RPMI8226 (cell line): ENCODE measurements at places on chromosomes 4 and X.

- no peak for DNase-seq
Observed at GRCh38 chr4:168619266-168619631, 122.4 kb downstream of the PALLD start.

- no peak for DNase-seq
Observed at GRCh38 chr4:128281354-128281753, 6.3 kb downstream of the PGRMC2 start.

GRCh38 chrX:118551426-118551825 is 55.8 kb downstream of the DOCK11 start:
- DNase-seq = no peak

- DNase-seq = no peak
Observed at GRCh38 chr4:83947830-83948193, 411.9 kb downstream of the GPAT3 start.

GRCh38 chr4:88308587-88308986 is 24.2 kb upstream of the PPM1K start:
- DNase-seq = no peak

- no peak for DNase-seq
Observed at GRCh38 chr4:74109116-74109869, 10.3 kb upstream of the CXCL2 start.

DNA sequence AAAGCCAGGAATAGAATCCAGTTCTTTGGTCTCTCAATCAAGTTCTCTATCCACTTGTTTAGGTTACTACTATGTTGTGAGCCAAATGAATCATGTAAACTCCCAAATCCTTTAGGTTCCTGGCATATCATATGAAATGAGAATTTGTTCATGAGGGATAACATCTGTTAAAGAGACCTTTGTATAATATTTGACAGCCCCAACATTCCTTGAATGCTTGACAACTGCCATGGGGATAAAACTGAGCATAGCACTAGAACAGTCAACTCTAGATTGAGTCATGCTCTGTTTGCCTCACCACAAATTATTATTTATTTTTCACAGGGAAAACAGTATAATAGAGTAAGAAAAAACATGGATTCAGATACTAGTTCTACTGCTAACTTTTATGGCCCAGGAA is 93.3 kb downstream of the NAA11 start:
- DNase-seq = no peak

GRCh38 chr4:3344596-3344995 is 51.8 kb downstream of the RGS12 start:
- DNase-seq = no peak

- DNase-seq = no peak
Observed at GRCh38 chr4:116005806-116006088, 892.3 kb upstream of the NDST4 start.

GRCh38 chr4:122635205-122635604 is 14.3 kb upstream of the IL21 start:
- no peak for DNase-seq

DNA sequence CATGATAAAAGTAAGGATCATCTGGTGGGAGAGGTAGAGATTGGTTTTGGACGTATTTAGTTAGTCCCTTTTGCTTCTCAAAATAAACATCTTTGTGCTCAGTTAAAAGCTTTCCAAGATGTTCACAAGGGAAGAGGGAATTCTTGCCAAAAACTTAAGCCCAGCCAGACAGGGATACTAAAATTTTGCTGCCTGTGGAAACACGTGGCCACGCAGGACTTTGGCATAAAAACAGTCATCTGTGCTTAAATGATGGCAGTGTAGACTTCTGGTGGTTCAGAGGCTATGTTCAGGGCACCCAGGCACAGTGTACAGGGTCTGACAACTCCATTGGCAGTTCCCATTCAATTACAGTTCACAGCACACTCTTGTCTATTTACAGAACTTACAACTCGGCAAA is 93.2 kb upstream of the JADE1 start:
- no peak for DNase-seq

- no peak for DNase-seq
Observed at GRCh38 chrX:41827886-41828285, 95.5 kb downstream of the CASK start.

DNA sequence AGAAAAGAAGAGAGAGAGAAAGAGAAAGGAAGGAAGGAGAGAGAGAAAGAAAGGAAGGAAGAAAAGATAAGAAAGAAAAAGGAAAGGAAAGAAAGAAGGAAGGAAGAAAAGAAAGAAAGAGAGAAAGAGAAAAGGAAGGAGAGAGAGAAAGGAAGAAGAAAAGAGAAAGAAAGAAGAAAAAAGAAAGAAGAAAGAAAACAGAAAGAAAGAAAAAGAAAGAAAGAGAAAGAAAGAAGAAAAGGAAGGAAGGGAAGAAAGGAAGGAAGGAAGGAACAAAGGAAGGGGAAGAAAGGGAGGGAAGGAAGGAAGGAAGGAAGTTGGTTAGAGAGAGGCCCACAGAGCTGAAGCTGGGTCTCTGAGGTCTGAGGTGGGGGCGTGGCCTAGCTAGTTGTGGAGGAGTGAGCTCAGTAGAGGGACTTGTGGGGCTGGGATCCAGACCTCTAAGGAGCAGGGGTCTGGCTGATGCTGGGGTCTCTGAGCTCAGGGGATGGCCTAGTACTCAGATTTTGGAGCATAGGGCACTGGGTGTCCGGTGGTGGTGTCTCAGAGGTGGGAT is 27.1 kb upstream of the PDZD4 start:
- no peak for DNase-seq

DNA sequence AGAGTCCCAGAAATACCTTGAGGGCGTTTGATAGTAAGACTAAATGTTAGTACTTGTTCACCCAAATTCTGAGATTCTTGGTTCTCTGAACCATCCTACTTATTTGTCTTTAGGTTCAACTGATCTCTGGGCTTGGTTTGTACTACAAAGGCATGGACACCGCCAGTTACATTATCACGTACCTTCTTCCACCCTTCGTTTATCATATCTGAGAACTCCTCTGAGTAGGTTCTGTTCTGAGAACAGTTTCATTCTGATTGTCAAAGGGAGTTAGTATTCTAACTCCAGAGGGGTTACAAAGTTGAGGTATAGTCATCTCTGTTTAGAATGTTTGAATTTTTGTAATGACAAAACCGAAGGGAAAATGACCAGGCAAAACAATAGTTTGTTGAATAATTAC is 19.3 kb downstream of the ZFX start:
- DNase-seq = no peak

DNA sequence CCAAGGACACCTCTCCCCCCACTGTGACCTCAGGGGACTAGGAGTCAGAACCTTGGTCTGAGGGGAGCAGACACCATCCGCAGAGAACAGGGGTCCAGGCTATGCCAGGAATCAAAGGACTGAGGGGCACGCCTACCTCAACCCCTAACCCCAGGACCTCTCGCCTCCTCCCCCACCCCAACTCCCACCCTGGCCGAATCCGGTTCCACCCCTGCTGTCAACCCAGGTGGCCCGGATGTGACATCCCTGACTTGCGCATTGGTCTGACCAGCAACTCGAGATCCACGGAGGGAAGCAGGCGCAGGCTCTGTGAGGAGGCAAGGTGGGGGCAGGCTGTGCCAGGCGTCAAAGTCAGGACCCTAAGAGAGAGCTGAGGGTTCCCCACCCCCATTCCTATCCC is 468 bp upstream of the MAGEA4 start:
- no peak for DNase-seq

GRCh38 chr4:188783175-188783574 is 643.9 kb downstream of the TRIML1 start:
- no peak for DNase-seq

DNA sequence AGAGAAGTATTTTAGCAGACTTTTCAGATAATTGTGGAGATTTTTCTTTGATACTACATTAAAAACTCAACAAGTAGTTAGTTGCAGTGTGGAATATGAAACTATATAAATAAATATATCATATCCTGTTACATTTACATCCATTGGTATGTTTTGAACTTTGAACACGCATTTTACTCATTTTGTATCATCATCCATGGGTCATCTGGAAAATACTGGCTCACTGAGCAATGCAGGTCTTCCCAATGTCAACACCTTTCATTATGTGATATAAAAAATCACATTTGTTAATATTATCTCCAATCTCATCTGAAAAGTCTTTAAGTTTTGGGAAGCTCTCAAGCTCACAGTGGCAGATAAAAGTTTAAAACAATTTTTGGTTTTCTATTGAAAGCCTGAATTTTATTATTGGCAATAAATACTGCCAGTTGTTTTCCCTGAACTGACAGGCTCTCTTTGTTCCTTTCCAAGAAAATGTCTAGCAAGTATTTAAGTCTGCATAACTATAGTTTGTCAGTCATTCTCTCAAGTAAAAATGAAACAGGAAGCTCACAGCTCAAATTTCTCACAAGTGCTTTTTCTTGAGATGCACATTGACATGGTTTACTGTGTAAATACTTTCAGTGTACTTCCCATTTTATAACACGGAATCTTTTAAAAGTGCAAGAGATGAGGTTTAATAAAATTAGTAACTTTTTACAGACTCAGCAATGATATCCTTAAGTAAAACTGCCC is 183.5 kb upstream of the GPC4 start:
- DNase-seq = no peak

- no peak for DNase-seq
Observed at GRCh38 chr4:142331132-142331531, 515.0 kb downstream of the INPP4B start.

GRCh38 chrX:38692961-38693360 is 108.3 kb upstream of the MID1IP1 start:
- DNase-seq = no peak

GRCh38 chr4:30860978-30861377 is 140.8 kb downstream of the PCDH7 start:
- DNase-seq = no peak

DNA sequence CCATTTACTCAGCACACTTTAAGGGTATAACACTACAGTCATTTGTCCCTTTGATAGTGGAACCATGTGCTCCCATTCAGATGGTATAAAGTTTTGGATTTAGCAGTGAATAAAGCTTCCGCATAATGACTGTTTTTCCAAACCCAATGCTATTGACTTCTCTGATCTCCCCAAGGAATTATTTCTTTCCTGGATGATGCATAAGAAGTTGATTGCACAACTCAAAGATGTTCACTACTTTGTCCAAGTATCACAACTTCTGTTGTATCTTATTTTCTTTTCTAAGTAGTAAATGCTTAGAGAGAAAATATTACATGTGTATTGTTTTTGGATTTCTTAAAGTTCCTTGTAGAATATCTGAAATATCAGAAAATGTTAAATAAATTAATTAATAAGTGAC is 300.2 kb downstream of the GPM6A start:
- no peak for DNase-seq

- DNase-seq = no peak
Observed at GRCh38 chr4:23828020-23828715, 61.7 kb downstream of the PPARGC1A start.

GRCh38 chrX:108312957-108313356 is 125.3 kb downstream of the COL4A6 start:
- no peak for DNase-seq

DNA sequence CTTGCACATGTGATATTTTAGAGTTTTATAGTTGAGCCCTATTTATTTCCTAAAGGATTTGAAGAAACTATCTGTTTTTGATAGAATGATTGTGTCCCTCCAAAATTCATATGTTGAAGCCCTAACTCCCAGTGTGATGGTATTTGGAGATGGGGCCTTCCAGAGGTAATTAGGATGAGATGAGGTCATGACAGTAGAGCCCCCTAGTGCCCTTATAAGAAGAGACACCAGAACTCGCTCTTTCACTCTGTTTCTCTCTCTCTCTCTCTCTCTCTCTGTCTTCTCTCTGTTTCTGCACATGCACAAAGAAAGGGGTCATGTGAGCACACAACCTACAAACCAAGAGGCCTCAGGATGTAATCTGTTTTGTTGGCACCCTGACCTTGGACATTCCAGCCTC is 921.9 kb upstream of the DIAPH2 start:
- no peak for DNase-seq

DNA sequence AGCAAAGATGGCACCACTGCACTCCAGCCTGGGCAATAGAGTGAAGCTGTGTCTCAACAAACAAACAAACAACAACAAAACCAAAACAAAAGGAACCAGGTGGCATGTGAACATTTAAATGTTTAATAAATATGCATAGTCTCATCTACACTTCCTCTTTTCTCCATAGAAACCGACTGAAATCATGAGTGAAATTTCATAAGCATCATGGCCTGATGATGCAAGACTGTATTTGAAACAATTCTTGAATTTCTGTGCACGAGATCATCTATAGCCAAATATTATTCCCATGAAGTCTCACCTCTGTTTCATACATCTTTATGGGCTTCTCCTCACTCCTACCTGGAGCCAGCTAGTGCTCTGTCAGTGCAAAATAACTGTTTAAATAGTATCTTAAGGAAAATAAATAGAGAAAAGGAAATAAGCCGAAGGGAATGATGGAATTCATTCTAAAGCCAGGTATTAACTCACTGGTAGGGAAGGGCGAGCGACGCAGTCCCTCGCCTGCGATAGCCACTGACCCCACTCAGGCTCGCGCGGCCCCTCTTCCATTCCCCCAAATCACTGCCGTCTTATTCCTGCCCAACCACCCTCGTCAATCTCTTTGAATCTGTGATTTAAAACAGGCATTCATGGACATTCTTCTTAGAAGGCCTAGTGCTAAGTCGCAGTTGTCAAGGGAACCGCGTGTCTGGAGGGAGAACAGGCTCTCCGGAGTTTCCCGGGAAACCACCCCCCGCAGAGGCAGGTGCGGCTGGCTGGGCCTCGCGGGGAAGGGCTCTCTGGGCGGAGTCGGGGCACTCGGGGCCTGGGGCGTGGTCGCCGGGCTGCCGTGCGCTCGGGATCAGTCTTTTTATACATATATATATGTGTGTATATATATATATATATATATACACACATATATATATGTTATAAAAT is 52.4 kb upstream of the TRIM2 start:
- peak; percentile 61 for DNase-seq
